ENCODE measurements at places on chromosomes 6 and 20.

DNA sequence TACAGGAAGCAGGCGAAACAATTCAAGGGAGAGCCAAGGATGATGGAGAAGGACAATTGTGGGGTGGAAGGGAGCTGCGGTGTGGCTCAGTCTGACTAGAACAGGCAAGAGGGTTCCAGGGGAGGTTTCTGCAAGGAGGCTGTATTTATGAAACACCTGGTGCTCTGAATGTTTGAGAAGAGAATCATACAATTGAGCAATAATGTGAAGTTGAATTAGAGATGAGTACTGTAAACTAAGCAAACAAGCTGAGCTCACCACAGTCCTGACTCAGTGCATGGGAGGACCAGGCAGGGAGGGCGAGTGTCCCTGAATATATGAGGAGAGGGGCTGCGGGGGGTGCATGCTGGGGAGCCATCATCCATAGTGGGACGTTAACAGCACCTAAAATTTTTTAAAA is 279.7 kb downstream of the KIF16B start:
- no peak for DNase-seq

DNA sequence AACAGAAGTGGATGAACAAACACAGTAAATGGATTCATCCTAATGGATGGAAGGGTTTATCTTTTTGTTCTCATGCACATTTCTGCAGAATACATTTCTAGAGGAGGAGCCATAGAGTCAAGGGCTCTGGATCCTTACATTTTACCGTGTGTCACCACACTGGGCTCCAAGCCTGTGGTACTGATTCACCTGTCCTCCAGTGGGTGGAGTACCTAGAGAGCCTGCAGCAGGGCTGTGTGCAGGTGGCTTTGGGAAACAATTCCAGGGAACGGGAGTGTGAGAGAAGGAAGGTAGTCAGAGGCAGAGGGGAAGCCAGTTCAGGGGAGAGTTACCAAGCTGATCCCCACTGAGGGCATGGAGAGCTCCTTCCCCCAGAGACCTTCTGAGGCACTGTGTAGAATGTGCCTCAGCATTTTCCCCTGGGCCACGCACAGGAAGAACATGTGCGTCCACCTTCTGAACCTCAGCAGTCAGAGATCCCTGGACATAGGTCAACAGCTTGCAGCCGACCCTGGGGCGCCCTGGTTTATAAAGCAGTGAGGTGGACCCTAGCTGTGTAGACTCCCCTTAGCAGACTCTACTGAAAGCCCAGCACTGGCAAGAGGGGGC is 85.3 kb upstream of the SLC22A23 start:
- no peak for DNase-seq

DNA sequence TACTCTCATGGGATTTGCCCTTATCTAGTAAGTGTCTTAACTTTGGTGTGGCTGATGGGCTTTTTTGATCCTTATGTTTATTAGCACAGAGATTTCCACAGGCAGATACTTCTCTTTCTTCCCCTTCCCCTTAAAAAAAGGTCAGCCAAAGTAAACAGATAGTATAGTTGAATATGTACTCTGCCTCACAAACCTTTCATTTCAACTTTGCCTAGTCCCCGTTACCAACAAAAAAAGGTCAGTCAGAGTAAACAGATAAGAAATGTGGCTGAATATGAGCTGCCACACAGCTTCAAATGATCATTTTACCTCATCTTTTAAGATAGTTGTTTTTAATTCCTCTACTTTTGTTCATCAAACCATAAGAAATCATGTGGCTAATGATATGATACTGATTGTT is 34.1 kb upstream of the SLC35D3 start:
- no peak for DNase-seq

GRCh38 chr6:160679402-160679769 is 15.3 kb upstream of the LPA start:
- DNase-seq, result no peak

DNA sequence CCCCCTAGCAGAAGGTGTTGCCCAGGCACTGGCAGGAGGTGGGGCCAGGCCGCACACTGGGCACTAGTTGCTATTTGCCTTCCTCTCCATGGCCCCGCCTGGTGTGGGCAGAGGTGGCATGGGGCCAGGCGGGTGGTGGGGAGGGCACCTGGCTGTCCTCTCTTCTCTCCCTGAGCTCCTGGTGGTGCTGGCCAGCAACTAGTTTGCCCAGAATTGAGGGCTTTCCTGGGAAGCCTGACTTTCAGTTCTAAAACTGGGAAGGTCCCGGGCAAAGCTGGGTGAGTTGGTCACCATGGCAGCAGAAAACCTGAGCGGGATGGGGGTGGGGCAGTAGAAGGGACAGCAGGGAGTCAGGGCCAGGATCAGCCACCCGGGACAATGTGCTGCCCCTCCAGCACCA is 48.2 kb downstream of the RBM38 start:
- peak; percentile 8 for DNase-seq

DNA sequence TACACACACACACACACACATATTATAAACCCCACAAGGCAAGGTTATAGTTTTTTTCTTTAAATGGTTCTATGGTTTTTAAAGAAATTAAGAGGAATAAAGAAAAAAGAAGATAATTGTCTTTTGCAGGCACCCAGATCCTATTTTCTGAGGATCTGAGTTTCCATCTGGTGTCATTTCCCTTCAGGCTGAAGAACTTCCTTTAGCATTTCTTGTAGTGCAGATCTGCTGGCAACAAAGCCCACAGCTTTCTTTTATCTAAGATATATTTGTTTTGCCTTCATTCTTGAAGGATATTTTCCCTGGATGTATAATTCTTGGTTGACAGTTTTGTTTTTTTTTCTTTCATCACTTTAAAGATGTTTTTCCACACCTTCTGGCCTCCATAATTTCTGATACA is 57.6 kb upstream of the PMEPA1 start:
- no peak for DNase-seq

DNA sequence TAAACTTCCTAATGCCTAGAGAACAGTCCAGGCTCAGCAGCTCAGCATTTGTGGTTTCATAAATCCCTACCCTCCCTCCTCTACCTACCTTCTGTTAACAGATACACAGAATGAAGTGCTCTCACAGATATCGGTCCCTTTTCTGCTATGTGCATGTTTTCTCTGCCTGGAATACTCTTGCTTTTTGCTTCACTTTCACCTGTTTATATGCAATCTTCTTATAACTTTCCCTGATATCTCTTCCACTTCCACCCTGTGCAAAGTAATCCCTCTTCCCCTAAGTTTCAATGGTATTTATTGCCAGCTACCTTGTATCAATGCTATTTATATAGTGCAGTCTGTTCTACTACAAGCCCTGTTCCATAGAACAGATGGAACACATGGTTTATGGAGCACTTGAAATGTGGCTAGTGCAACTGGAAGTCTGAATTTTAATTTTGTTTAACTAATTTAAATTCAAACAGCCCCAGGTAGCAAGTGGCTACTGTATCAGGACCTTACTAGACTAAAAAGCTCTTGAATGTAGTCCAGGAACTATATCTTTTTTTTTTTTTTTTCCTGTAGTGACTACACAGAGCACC is 3.1 kb upstream of the TAB2 start:
- no peak for DNase-seq

GRCh38 chr6:152330961-152331360 is 306.2 kb downstream of the SYNE1 start:
- no peak for DNase-seq

- no peak for DNase-seq
Measured at GRCh38 chr20:22374066-22374465, 210.3 kb downstream of the FOXA2 start.

DNA sequence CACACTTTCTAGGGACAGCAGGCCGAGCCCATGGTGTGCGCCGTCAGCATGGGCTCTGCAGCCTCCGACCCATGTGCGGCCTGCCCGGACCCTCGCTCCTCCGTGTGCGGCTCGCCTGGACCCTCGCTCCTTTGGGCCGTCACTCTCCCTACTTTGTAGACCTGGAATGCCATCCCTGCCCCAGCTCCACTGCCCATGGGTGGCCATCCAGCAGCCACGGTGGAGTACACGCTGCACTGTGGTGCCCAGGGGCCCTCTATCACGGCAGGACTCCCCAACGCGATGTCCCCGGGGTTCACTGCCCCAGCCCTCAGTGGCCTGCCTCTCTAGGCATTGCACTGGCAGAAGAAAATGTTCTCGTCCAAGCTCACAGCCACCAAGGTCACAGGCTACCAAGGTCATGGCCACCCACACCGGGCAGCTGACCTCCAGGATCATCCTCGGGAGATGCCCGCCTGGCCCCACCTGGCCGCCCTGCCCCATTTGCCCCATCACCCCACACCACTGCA is 24.1 kb upstream of the MRGBP start:
- no peak for DNase-seq

GRCh38 chr6:160368670-160369069 is 20.5 kb downstream of the SLC22A3 start:
- DNase-seq, result no peak

- no peak for DNase-seq
Measured at GRCh38 chr6:48101290-48101689, 9.7 kb downstream of the PTCHD4 start.

GRCh38 chr20:38269040-38269439 is 8.5 kb upstream of the KIAA1755 start:
- DNase-seq, result no peak

- peak; percentile 80 for DNase-seq
Measured at GRCh38 chr20:35092524-35093266, at the start of gene TRPC4AP. TRPC4AP (minus strand) TSS chr20:35092807; CDS start chr20:35092781, 26 bp downstream.

- DNase-seq, result peak; percentile 71
Measured at GRCh38 chr6:106084106-106084988, 1.8 kb upstream of the PRDM1 start.

- DNase-seq, result no peak
Measured at GRCh38 chr6:71531006-71531405, 242.4 kb downstream of the OGFRL1 start.

DNA sequence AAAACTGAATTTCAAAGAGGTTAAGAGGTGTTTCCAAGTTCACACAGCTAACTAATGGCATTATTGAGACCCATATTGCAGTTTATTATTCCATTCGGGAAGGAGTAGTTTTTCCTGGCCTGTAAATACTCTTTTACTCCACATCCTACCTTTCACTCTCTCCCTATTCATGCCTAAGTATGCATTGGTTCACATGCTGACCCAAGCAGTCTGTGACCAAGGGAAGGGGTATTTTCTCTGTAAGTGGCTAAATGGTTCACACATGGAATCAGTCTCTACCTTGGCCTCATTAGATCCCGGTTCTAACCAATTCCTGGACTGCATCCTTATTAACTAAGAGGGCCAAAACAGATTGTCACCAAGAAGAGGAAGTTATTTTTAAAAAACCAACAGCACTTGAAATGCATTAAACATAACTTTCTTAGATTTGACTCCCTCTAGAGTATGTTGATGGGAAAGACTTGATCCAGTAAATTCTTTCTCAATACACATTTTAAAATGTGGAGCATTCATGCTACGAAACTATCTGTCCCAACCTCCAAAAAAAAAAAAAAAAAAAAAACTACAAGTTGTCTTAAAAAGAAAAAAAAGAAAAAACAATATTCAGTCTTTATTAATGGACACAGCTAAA is 17.8 kb upstream of the RSPO3 start:
- DNase-seq, result no peak

GRCh38 chr6:4059115-4059777 is 19.7 kb downstream of the FAM217A start:
- peak; percentile 93 for DNase-seq

- DNase-seq, result no peak
Measured at GRCh38 chr6:108728826-108729225, 119.4 kb upstream of the ARMC2 start.

DNA sequence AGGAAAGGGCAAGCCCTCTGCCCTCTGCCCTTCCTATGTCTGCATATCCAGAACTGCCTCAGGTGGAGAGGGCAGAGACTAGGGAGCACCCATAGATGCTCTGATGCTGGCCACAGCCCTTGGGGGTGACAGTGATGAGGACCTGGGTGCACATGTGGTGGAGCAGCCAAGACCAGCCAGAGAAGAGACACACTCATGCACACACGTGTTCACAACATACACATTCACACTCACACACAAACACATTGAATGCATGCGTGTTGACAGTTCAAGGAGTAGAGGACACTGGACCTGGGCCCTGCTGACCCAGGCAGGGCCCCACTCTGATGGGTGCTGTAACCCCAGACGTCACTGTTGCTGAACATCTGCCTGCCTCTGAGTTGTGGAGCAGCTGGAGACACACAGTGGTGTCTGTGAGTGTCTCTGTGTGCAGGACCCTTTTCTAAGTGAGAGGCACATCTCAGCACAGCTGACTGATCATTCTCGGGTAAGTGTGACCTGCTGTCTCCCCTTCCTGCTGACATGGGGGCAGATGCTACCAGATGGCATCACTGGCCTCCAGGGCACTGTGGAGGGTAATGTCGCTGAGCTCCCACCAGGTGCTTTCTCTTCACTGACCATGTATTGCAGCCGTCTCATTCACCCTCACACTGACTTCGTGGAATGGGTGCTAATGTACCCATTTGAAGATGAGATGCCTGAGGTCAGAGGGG is 30.1 kb upstream of the MAS1L start:
- no peak for DNase-seq

GRCh38 chr20:40073535-40074111 is 615.4 kb downstream of the MAFB start:
- no peak for DNase-seq

GRCh38 chr6:161411265-161411944 is 137.5 kb upstream of the AGPAT4 start:
- DNase-seq, result peak; percentile 6

DNA sequence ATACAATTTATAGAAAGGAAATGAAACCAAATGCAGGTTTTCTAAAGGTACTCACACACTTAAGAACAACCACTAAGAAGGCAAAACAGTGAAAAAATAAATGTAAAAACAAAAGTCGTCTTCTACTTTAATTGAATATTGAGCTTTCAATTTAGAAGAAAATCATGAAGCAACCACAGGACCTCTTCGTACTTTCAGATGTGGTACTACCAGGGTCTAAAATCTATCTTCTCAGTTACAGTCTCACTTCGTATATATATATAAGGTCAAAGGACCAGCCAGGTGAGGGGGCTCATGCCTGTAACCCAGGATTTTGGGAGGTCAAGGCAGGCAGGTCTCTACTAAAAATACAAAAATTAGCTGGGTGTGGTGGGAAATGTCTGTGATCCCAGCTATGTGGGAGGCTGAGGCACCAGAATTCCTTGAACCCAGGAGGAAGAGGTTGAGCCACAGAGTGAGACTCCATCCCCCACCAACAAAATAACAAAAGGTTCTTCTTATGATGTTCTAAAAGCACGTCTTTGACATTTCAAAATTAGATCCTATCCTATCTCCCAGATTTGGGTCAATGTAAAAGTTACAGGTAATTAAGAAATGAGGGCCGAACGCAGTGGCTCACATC is 12.5 kb downstream of the ROMO1 start:
- no peak for DNase-seq

DNA sequence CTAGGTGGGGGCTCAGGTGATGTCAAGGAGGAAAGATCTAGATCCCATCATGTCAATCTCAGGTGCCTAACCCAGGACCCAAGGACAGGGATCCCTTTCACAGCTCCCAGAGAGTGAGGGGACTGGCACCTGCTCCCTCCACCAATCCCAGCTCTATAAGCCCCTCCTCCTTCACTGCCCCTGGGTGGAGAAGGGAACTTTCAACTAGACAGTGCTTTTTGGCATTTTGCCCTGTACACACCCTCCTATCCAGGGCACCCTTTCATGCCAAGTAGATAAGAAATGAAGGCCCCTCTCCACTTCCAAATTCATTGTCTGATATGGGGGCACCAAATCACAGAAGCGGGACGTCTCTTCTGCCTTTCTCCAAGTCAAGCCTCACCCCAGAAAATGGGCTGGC is 61.6 kb downstream of the MDGA1 start:
- DNase-seq, result no peak

Data from kidney glomerular epithelial cell (primary cell).